C1 segment of cervical spinal cord (tissue), 14 donors: ENCODE measurements at places on chromosomes 5 and 9.

- peak; percentile 3 for DNase-seq
Observed at GRCh38 chr5:114789773-114790402, 379.8 kb downstream of the TRIM36 start.

DNA sequence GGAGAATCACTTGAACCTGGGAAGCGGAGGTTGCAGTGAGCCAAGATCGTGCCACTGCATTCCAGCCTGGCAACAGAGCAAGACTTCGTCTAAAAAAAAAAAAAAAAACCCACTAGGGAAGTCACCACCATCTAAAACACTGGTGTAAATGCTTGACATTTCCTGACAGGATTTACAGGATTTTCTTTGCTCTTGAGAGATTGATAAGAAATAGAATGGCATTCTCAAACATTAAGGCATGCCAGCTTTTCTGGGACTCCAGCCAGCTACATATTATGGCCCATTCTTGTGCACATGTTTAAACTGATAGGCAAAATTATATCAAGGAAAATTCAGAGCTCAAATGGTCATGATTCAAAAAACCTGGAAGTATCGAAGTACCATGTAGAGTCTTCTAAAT is 28.7 kb downstream of the GTF3C4 start:
- no peak for DNase-seq

- no peak for DNase-seq
Observed at GRCh38 chr5:116313366-116313765, 228.5 kb downstream of the COMMD10 start.

- DNase-seq = no peak
Observed at GRCh38 chr9:12997009-12997408, 222.2 kb downstream of the LURAP1L start.

GRCh38 chr9:120071760-120072159 is 508.2 kb downstream of the CDK5RAP2 start:
- no peak for DNase-seq

DNA sequence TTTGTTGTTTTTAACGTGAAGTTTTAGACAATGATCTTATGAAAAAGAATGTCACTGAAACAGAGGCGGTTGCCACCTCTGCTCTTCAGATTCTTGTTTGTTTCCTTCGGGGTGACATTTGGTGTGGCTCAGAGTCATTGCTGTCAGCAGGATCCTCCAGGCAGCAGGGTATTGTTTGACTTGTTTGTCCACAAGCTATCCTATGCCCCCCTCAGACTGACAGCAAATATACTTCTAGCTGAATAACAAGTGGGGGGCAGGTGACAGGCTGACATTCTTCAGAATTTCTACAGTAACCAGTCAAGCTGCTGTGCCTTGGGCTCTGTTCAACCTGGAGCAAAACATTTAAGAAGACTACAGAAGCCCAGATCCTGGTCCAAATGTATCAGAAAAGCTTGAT is 383.3 kb downstream of the YTHDC2 start:
- DNase-seq = no peak
